ENCODE measurements at places on chromosomes 4 and X.

DNA sequence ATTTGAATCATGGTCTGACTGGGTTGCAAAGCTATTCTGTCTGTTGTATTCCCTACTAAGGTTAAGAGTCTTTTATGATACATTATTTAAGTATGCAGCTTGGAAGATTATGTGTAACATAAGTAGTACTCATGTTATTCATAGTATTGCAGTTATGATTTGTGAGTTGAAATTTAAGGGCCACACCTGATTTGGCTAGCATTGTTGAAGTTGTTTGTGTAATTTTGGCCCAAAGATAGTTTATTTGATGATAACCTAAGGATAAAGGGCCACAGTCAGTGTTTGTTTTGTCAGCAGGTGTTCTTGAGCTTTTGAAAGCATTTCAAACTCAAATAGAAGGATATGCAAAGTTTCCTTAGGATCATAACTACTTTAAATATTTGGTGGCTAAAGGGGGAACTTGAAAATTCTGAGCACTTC lies 38.9 kb downstream of the NUDT9 start:
- DNase-seq, result no peak

- no peak for DNase-seq
These were observed 75.1 kb upstream of the MBNL3 start for GRCh38 chrX:132563976-132564375.

GRCh38 chr4:138724530-138724929 lies 291.1 kb upstream of the NOCT start:
- no peak for DNase-seq

DNA sequence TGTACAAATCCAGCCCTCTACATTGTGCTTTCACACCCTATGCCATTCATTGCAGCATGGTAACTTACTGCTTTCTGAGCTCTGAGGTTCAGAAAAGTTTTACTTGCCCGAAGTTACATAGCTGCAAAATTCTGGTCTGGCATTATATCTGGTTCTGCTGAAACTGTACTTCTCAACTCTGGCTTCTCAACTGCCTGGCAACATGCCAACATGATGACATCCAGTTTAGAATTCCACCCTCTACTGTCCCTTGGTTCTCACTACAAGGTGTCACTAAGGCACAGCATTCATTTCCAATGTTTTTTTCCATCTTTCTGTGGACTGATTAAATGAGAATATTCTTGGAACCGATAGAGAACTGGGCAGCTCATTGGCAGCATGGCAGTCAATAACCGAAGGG lies 242.9 kb upstream of the PRPS2 start:
- no peak for DNase-seq

GRCh38 chr4:74291471-74291870 lies 16.8 kb upstream of the EPGN start:
- DNase-seq, result no peak

DNA sequence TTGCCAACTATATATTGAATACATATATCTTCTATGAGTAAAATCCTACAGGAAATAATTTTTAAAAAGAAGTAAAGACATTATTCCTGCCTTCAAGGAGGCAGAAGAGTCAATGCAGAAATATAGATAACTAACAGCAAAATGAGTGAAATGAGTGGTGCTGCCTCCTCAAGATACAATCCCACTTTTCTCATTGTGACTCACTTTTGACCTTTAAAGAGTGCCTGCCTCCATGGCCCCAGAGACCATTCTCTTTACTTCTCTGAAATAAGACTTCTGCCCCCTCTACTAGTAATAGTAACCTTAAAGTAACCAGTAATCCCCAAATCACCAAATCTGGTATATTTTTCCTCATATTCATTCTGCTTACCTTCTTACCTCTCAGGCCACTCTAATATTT lies 15.5 kb downstream of the SLC10A7 start:
- DNase-seq, result no peak

- no peak for DNase-seq
These were observed 74.4 kb downstream of the OTC start for GRCh38 chrX:38426785-38427184.

GRCh38 chr4:99013402-99013843 lies 17.9 kb downstream of the METAP1 start:
- peak; percentile 22 for DNase-seq

DNA sequence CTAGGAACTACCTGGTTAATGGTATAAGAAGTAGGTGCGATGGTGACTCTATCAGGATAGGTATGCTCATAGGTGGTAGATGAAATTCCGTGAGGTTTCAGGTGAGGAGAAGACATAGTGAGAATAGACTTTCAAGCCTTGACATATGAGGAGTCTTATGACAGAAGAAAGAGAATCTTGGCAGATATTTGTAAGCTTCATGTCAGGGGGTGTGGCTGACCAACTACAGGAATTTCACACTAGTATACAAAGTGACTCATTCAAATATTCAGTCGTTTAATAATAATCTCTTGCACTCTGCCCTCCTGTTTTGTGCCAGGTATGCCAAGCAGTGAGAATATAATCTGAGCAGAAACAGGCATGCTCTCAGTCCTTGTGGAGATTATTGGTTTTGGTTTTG lies 22.8 kb downstream of the PACRGL start:
- no peak for DNase-seq

GRCh38 chr4:1240721-1241465 lies 8.0 kb downstream of the CTBP1 start:
- peak; percentile 54 for DNase-seq

DNA sequence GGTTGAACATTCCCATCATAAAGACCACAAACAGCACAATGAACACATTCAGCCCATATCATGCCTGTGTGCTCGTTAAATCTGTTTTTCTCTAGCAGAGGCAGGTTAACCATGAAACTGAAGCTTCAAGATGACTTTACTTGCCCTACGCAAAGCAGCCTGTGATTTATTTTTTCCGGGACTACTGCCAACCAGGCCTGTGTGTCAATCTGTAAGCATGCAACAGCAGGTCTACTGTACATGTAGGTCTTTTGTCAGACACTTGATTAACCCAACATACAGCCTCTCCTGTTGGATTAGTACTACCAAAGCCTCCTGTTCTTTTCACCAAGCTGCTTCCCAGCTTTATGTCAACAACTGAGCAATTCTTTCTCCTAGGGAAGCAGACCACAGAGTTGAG lies 85.5 kb upstream of the ACSL1 start:
- DNase-seq, result no peak

All from right cardiac atrium (tissue), 5 donors.